ENCODE measurements at places on chromosomes 13 and 19.

GRCh38 chr19:47729468-47729798 lies 15.9 kb upstream of the NOP53 start:
- no peak for DNase-seq

- DNase-seq = no peak
Measured at GRCh38 chr13:20414546-20415305, 110.9 kb downstream of the CRYL1 start.

- DNase-seq = no peak
Measured at GRCh38 chr19:35789978-35790944, 14.9 kb downstream of the ARHGAP33 start.

DNA sequence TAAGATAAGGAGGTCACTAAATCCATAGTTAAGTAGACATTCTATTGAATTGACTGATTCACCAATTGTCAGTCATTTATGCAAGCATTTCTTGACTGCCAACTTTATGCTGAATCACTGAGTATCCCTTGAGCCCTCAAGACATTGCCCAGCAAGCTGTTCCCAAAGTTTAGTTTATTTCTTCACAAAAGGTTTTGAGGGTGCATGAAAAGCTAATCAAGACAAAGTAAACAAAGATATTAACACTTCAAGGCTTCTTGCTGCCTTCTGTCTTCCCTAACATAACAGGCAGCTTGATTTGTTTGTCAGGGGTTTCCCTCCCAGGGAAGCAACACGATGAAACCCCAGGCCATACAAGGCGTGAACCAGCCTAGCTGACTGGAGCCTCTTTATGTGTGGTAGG lies 374.4 kb downstream of the SPRY2 start:
- no peak for DNase-seq

GRCh38 chr19:58001895-58002369 lies 688 bp downstream of the ZNF606 start:
- DNase-seq = no peak

- DNase-seq = no peak
Measured at GRCh38 chr19:12628040-12629022, 17.6 kb downstream of the ZNF791 start.

DNA sequence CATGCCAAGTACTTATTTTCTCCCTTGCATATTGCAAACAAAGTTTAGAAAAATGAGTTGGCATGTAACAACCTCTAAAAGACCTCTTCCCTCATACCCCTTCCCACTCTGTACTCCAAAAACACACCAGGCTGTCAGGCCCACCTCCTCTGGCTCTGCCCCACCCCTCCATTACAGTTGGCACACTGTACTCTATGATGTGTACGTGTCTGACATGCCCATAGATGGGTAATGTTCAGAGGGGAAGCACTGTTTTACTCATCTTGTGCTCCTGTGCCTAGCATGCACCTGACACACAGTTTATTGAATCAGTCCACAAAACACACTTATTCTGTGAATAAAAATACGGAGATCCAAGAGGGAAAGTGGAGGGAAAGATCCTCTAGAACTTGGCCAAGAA lies 45.6 kb downstream of the SERPINE3 start:
- no peak for DNase-seq

GRCh38 chr19:56106993-56107392 lies 14.1 kb downstream of the ZNF787 start:
- DNase-seq = no peak

DNA sequence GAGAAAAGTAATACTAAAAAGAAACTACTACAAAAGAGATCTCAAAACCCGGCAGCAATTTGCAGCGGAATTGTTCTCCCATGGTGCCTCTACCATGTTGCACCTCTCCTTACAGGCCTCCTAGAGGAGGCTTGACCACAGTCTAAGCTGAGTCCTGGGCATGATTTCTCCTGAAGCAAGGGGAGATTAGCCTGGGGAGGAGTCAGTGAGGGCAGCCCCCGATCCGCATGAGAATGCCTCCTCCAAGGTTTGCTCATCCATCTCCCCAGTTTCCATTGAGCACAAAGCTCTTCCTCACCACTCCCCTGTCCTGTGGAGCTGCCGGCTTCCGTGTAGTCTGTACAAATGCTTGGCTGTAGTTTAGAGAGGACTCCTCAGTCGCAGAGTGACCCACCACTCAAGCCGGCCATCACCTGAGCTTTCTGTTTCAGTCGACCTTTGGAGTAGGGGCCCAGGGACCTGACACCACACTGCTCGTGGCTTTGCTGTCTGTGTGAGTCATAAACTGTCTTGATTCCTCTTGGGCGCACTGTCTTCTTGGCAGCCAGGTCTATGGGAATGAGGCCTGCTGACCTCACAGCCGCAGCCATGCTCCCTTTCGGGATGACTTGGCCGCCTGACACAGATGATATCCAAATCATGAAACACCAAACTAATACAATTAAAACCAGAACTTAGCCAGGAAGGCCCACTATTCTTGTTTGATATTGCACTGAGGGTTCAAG lies 72.3 kb downstream of the C1QTNF9 start:
- DNase-seq = no peak

DNA sequence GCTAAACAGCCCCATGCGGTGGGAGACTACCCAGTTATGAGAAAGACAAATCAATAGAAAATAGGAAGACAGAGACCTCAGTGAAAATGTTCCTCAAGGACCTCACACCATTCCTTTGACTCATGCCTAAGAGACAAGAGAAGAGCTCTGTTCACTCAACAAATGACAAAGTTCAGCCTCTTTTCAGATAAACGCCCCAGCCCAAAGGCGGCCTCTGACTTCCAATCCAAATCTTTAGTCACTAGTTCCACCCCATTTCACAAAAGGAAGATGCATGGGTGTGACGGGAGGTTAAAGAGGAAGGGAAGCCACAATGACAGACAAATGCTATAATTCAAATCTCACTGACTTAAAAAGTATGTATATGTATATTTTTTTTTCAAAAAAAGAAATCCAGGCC lies 8.1 kb downstream of the CARS2 start:
- DNase-seq = no peak

DNA sequence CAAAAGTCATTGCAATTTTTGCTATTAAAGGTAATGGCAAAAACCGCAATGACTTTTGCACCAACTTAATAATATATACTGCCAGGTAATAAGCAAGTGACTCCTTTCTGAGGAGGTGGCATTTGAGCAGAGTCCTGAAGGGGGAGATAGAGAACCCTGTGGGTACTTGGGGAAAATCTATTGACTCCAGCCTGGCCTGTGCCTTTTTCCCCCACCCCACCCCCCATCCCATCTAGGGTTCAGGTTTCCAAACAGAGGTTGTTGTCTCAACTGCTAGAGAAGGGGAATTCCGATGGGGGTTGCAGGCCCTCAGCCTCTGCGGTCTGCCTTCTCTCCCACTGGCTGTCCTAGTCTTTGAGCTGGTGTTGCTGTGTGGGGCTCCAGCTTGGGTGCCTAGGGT lies 11.5 kb downstream of the S1PR2 start:
- peak; percentile 67 for DNase-seq

DNA sequence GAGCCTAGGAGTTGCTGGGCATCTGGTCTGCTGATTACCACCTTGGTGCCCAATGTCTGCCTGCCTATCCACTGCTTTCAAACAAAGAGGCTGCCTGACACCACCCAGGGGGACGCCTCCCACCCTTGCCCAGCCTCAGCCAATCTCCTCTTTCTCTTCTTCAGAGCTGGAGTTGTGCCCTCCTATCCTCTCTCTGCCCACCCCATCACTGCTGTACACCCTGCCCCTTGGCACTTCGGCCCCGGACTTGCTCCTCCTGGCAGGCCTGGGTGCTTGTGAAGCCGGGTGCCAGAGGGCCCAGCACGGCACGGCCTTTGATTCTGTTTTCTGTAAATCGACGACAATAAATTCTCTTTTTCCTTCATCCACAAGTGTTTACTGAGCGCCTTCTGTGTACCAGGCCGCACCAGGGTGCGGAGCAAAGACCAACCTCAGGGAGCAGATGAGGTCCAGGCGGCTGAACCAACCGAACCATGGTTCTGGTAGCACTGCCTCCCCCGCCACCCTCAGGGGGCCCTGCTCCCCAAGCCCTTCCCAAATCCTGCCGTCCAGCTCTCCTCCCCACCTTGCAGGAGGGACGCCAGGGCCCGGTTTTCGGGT lies 5.0 kb downstream of the RNF225 start:
- no peak for DNase-seq

GRCh38 chr13:106680796-106681472 lies 113.0 kb upstream of the ARGLU1 start:
- no peak for DNase-seq

- DNase-seq = no peak
Measured at GRCh38 chr13:97615266-97615665, 181.3 kb downstream of the RAP2A start.

DNA sequence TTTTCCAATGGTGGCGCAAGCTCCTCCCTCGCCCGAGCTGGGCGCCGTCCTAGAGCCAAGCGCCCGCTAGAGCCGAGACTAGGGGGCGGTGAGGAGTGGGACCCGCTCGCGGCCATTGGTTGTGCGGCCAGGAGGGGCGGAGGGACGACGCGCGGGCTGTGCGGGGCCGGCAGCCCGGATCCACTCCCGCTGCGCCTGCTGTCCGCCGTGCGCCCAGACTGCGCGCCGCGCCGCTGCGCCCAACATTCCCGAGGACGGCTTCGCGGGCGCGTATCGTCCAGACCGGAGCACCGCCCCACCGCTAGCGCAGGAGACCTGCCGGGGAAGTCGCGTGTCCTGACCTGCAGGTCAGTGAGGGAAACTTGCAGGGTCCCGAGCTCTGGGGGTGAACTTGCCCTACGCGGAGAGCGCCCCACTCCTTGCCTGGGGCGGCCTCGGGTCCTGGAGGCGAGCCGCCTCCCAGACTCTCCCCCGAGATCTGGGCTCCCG lies at the start of gene SERTM1:
TSS of gene SERTM1 (plus strand) at position 183 of the 489 bp plus-strand sequence. CDS start 21,059 bp downstream, outside the sequence.
- DNase-seq = no peak

DNA sequence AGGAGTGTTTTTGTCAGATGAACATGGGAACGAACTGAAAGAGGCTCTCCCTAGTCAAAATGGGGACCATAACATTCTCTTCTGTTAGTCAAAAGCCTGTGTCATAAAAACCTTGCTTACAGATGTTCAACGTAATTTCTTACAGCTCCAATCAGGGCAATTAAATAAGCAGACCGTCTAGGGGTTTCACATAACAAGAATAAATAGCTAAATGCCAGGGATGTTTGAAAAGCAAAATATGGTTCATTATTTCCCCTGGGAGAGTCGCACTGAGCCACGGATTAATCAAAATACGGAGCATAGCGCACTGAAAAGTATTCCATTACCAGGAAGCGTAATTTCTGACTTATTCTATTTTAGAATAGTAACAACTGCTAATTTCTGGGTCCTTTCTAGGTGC lies 63.7 kb upstream of the MRI1 start:
- no peak for DNase-seq

DNA sequence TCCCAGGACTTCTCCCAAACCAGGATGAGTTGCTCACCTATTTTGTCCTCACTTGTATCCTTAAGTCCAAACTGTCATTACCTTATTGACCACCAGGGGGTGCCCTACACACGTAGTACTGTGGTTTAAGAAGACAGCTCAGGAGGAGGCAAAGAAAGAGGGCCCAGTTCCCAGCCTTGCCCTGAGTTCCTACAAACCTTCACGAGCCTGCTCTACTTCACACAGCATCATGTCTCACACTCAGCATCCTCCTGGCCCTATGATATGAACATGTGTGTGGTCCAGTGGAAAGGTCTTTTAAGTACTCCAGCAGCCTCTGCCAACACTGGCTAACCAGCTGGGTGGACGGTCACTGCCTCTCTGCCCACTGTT lies 8.1 kb upstream of the ZNF784 start:
- peak; percentile 93 for DNase-seq

GRCh38 chr19:33232656-33233055 lies 7.0 kb upstream of the SLC7A10 start:
- DNase-seq = no peak

DNA sequence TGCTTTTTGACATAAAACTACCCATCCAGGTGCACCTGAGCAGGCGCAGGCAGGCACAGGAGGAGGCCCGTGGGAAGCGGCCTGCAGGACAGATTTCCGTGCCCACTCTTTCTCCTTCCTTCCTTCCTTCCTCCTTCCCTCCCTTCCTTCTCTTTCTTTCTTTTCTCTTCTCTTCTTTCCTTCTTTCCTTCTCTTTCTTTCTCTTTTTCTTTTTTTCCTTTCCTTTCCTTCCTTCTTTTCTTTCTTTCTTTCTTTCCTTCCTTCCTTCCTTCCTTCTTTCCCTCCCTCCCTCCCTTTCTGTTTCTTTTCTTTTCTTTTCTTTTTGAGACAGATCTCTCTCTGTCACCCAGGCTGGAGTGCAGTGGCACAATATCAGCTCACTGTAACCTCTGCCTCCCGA lies 21.2 kb upstream of the TMEM255B start:
- no peak for DNase-seq

GRCh38 chr13:91313103-91313502 lies 34.4 kb upstream of the MIR17HG start:
- peak; percentile 50 for DNase-seq

- DNase-seq = no peak
Measured at GRCh38 chr19:32165750-32166149, 179.7 kb upstream of the ZNF507 start.

DNA sequence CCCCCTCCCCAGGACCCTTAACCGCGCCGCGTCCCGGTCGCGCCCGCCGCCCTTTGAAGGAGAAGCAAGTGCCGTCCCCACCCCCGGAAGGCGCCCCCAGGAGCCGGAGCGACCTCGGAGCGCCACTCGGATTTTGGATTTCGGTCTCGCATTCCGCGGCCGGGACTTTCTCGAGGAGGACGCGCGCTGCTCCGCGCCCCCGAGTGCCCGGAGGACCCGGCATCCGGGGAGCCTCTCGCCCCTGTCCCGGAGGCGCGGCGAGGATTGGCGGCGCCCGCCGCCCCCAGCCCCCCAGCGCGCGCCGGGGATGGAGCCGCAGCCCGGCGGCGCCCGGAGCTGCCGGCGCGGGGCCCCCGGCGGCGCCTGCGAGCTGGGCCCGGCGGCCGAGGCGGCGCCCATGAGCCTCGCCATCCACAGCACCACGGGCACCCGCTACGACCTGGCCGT lies 1.6 kb downstream of the MIDN start:
- DNase-seq = no peak

GRCh38 chr19:47102346-47103060 lies 11.1 kb downstream of the ZC3H4 start:
- DNase-seq = no peak

DNA sequence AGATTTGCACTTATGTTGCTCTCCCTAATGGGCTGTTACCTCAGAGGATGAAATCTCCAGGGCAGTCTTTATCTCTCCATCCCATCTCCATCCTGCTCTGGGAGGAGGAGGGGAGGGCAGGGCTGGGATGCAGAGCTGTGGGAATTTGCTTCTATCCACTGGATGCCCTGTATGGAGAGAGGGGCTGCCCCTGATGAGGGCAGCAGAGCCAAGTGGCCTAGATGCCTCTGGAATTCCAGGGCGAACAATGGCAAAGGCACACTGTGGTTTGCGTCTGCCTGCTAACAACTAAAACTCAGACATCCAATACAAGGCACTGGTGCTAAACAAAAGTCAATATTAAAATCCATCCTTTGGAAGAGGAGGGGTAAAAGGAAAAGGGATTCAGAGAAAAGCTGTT lies 165.1 kb downstream of the COG6 start:
- no peak for DNase-seq

- DNase-seq = peak; percentile 12
Measured at GRCh38 chr19:47848823-47849473, 10.1 kb upstream of the TPRX2 start.
